ENCODE measurements at places on chromosomes 3 and 15. TPM values are rescaled to one million over a fixed set of nuclear protein-coding genes. Genes with fewer than 3 reads are reported as not detected.

Gene FOXL2NB
- not detected for total RNA-seq

Gene WDR5B
- total RNA-seq, result 2.5 TPM

Gene WWTR1
- 24.7 TPM for total RNA-seq

Gene GPR62
- total RNA-seq, result 0.16 TPM

Gene CPN2
- not detected for total RNA-seq

Gene CPNE4
- total RNA-seq, result not detected

Gene DUOXA2
- total RNA-seq, result not detected

Gene SLC9C1
- total RNA-seq, result 0.17 TPM

Gene LTF
- total RNA-seq, result 2.0 TPM

Gene AMOTL2
- total RNA-seq, result 16.5 TPM

Gene POU1F1
- total RNA-seq, result not detected

Gene SENP8
- total RNA-seq, result 5.0 TPM

Gene POC1A
- 3.2 TPM for total RNA-seq

Gene ZPLD1
- 0.50 TPM for total RNA-seq

Gene ABCC5
- 51.6 TPM for total RNA-seq

Gene CRYGS
- 0.55 TPM for total RNA-seq

Gene SLC28A2
- not detected for total RNA-seq

Gene MESP2
- total RNA-seq, result not detected

Gene SEMA5B
- 0.39 TPM for total RNA-seq

Gene GOLGA6A
- total RNA-seq, result not detected

Gene LRRC31
- total RNA-seq, result not detected

Gene RETNLB
- not detected for total RNA-seq

Gene AQP9
- 0.52 TPM for total RNA-seq

Gene LEO1
- total RNA-seq, result 10.2 TPM

Gene MCF2L2
- 0.79 TPM for total RNA-seq

Gene HYAL2
- total RNA-seq, result 24.0 TPM

Gene SLC2A2
- total RNA-seq, result not detected

Gene IGSF10
- 0.22 TPM for total RNA-seq

Gene DUOXA1
- total RNA-seq, result not detected

Gene FBXW12
- total RNA-seq, result not detected

Gene NANOGP8
- total RNA-seq, result not detected

Gene SEMA6D
- 7.4 TPM for total RNA-seq

Gene ZIC1
- total RNA-seq, result 3.5 TPM

Gene ACSBG1
- total RNA-seq, result 0.12 TPM

Gene C3orf70
- total RNA-seq, result 0.77 TPM

Gene KCNAB1
- total RNA-seq, result 3.1 TPM

Gene PPP1R2
- 152 TPM for total RNA-seq

Gene ANKDD1A
- total RNA-seq, result 0.98 TPM

Gene ZNF385D
- total RNA-seq, result 3.7 TPM

Gene ISLR
- 18.0 TPM for total RNA-seq

Gene GADL1
- total RNA-seq, result 0.96 TPM

Gene GRM2
- 0.32 TPM for total RNA-seq

Gene BMF
- total RNA-seq, result 5.9 TPM

Gene MKRN2OS
- total RNA-seq, result not detected

Data from psoas muscle (tissue), 8 donors.